ENCODE measurements at places on chromosomes 6 and 20.

DNA sequence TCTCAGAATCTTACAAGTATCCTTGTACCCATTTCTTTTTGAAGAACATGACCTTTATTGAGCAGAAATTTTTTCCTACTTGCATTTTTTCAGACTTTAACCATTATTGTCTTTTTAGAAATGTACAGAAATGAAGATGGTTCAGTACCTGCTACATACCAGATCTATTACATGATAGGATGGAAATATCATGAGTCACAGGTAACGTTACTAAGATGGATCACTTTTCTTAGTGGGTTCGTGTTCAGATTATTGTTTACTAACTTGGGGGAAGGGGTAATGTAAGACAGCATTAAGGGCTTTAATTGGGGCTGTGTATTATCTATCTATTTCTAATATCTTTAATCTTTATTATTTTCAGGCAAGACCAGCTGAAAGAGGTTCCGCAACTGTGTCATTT is 31.9 kb downstream of the NDUFAF5 start:
- no peak for DNase-seq

DNA sequence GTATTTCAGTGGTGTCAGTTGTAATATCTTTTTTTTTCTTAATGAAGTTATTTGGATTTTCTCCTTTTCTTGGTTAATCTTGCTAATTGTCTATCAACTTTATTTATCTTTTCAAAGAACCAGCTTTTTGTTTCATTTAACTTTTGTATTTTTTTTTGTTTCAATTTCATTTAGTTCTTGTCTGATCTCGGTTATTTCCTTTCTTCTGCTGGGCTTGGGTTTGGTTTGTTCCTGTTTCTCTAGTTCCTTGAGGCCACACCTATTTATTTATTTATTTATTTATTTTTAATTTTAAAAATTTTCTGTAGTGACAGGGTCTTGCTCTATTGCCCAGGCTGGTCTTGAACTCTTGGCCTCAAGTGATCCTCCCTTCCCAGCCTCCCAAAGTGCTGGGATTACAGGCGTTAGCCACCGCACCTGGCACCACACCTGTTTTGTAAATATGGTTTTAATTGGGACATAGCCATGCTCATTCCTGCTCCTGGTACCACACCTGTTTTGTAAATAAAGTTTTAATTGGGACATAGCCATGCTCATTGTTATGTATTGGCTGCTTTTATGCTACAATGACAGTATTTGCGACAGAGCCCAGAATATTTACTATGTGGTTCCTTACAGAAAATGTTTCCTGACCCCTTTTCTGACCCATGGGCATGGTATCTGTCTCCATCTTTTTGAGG is 22.2 kb downstream of the KDM1B start:
- no peak for DNase-seq

GRCh38 chr20:48531505-48531904 is 296.3 kb downstream of the PREX1 start:
- DNase-seq, result no peak

DNA sequence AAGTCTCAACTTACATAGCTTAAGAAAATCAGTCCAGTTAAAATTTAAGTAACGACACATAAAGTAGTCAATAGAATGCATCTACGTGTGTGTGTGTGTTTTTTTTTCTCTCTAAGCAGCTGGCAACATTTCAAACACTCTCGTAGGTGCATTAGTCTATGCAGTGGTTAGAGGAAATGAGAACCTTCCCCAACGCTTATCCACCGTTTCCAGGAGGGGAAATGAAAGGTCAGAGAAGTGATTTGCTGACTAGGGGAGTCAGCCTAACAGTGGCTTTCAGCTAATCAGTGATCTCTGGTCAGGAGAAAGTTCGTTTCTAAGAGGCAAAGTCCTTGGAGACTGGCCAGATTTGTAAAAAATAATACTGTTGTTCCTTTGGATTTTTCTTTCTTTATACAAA is 806.6 kb downstream of the C6orf118 start:
- no peak for DNase-seq

DNA sequence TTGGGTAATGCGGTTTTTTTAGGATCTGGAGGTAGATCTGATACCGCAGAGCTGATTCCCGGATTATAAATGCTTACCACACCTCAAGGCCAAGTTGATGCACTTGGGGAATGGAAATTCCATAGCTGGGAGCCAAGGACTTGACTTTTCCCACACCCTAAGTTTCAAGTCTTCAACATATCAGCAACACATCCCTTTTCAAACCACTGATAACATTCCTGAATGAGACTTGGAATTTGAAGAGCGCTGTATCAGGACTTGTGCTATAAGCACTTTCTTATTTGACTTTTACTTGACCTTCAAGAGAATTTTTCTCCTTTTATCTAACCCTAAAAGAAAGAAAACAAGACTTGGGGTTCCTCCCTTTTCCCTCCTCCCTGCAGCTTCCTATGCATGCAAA is 90.6 kb upstream of the NAA20 start:
- no peak for DNase-seq

DNA sequence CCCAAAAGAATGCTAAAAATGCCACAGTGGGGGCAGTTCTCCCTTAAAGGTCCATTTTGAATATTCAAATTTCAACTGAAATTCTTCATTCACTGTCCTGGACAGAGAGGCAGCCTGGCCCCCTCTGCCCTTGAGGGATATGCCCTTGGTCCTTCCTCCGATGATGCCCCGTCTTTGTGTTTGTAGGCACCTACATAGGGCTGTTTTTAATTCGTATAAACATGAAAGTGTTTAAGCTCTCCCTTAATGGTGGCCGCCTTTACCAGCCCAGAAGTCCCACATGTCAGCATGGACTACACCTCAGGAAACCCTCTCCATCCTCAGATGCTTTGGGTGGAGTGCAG is 70.2 kb downstream of the SSR1 start:
- no peak for DNase-seq

DNA sequence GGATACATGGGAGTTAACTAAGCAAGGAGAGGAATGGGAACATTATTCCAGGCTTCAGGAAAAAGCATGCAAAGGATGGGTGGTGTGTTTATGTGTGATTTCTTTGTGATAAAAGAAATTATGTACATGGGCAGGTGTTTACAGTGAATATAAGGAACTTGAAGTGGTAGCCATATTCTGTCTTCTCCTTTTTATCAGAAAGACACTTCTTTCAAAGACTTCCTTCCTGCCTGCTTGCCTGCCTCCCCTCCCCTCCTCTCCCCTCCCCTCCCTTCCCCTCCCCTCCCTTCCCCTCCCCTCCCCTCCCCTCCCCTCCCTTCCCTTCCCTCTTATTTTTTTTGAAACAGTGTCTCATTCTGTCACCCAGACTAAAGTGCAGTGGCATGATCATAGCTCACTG is 14.4 kb downstream of the CYB5R4 start:
- no peak for DNase-seq

DNA sequence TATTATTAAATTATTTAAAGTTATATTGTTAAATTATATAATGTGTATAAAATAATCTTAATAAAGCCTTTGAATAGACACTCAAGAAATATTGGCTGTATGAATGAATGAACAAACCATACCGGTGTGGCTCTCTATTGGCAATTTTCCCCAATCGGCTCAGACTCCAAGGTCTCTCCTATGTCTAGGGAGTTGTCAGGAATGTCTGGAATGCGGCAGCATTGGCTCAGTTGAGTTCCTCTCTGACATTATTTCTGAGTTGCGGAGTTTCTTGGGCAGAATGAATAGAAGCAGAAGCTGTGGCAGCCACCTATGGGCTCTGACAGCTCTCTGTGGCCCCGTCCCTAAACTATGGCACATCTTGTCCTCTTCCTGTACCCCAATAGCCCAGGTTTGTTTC is 111.0 kb downstream of the SOBP start:
- DNase-seq, result no peak

DNA sequence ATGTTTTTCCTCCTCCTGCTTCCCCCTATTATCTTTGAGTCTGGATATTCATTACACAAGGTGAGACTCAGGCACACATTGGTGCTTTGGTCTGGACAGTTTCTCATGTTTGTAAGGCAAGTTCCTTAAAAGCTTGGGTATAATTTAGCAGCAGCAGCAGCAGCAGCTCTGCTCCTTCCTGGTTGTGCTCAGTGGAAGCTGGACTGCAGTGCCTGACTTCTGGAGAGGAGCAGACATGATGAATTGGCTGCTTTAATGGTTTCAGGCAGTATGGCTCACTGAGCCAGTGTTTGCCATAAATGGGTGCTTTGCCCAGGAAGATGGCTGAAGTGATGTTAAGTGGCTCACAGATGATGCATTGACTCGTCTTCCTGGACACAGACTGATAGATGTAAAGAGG is 32.4 kb downstream of the SLC9A8 start:
- no peak for DNase-seq

DNA sequence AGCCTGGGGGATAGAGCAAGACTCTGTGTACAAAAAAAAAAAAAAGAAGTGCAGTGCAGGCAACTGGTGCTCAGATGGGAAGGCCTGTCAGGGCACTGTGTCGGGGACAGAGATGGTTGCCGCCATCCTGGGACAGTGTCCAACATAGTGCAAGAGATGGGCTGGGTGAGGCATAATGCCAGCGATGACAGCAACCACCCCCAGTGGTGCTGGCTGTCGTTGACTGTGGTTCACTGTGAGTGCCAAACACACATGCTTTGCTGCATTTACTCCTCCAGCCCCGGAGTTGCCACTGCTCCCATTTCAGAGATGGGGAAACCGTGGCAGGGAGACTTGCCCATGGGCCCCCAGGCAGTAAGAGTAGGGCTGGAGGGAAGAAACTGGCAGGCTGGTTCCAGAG is 5.2 kb upstream of the C20orf203 start:
- DNase-seq, result peak; percentile 18

- DNase-seq, result no peak
These were observed 616.9 kb upstream of the MAN1A1 start for GRCh38 chr6:119966484-119966883.

- no peak for DNase-seq
These were observed 141.3 kb upstream of the MYLIP start for GRCh38 chr6:15987569-15987968.

GRCh38 chr6:139550361-139550760 is 175.9 kb upstream of the CITED2 start:
- DNase-seq, result no peak

DNA sequence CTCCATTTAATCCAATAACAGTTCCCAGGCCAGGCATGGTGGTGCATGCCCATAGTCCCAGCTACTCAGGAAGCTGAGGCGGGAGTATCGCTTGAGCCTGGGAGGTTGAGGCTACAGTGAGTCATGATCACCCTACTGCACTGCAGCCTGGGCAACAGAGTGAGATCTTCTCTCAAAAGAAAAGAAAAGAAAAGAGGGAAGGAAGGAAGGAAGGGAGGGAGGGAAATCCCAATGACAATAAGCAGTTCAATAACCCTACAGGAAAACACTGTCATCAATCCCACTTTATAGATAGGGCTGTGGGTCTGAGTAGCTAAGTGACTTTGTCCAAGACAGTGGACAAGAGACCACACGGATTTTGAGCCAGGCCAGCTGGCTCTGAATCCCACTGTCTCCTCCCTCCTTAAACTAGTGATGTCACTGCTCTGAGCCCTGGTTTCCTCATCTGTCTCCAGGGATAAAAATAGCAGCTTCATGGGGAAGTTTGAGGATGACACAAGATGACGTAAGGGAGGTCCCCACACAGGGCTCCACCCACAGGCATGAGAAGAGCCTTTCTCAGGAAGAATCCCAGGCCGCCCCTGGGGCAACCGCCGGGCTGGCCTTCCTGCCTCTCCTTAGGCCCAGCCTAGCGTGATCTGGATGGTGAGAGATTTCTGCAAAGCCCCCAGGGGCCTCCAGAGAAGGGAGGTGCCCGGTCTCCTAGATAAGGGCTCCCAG is 7.2 kb upstream of the TRIB3 start:
- DNase-seq, result peak; percentile 34

- no peak for DNase-seq
These were observed 167.5 kb downstream of the ZFAND3 start for GRCh38 chr6:37987018-37987417.

DNA sequence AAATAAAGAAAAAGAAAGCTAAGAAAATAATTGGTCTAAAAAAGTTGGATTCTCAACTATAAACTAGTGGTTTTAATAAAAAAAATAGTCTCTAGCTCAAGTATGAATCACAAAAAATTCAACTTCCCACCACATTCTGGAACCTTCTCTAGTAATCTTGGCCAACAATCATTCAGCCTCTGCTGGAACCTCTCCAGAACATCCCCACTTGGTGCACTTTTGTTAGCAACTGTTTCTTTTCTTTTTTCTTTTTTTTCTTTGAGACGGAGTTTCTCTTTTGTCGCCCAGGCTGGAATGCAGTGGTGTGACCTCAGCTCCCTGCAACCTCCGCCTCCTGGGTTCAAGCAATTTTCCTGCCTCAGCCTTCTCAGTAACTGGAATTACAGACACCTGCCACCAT is 35.7 kb downstream of the TXLNB start:
- DNase-seq, result peak; percentile 58

DNA sequence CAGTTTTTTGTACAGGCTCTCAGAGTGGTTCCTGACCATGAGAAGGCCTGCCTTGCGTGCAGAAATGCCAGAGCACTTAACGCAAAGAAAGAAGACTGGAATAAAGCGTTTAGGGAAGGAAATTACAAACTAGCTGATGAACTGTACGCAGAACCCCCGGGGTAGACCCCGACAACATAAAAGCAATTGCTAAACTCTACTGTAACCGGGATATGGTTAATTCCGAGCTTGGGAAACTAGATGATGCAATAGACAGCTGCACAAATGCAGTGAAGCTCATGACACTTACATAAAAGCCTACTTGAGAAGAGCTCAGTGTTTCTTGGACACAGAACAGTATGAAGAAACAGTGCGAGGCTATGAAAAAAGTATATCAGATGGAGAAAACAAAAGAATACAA is 35.7 kb downstream of the CITED2 start:
- DNase-seq, result peak; percentile 18

DNA sequence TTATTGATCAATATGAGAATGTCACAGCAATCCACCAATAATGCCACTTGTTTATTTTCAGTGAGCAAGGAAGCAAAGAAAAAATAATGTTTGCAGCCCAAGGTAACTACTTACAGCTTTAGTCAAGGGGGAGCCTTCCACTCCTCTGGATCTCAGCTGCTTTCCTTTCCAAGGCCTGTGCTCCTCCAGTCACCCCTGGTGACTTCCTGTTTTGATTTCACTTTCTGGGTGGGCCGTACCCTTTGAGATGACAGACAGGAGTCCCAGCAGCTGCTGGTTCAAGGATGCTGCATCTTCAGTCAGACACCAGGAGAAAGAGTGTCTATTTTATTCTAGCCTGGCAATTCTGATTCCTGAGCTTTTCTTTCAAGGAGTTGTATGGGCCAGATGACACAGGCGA is 5.6 kb upstream of the VNN2 start:
- DNase-seq, result no peak

Measured in AG09319 (cell line).